Astrocyte of the hippocampus (primary cell): ENCODE measurements at places on chromosomes 12 and 14.
A peak's percentile ranks its signal among the peaks of the same experiment; 100 is the strongest.

DNA sequence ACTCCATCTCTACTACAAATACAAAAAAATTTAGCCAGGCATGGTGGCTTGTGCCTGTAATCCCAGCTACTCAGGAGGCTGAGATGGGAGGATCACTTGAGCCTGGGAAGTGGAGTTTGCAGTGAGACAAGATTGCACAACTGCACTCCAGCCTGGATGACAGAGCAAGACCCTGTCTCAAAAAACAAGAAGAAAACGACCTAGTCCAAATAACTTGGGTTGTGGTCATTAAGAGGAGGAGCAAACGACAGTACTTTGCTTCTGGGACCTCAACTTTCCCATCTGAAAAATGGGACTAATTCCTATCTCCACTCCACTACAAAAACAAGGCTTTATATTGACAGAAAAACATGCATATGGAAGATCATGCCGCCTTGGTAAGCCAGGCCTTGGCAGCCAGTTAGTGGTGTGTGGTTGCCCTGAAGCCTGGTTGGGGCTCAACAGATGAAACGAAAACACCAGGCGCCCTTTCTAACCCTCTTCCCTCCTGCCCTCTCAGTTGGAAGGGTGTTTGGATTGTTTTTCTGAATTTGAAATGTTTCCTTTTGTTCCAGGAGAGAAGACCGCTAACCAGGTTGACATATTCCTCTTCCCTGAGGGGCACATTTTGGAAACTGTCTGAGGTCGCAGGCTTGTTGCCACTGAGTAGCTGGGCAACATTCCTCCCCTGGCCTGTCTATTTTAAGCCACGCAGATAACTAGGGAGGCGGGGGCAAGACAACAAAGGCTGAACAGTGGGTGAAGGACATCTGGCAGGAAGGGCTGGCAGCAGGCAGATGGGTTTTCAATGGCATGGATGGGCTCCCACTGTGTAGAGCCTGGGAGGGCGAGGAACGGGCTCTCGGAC lies 13.7 kb upstream of the VPS37B start:
- DNase-seq, result peak; percentile 37

DNA sequence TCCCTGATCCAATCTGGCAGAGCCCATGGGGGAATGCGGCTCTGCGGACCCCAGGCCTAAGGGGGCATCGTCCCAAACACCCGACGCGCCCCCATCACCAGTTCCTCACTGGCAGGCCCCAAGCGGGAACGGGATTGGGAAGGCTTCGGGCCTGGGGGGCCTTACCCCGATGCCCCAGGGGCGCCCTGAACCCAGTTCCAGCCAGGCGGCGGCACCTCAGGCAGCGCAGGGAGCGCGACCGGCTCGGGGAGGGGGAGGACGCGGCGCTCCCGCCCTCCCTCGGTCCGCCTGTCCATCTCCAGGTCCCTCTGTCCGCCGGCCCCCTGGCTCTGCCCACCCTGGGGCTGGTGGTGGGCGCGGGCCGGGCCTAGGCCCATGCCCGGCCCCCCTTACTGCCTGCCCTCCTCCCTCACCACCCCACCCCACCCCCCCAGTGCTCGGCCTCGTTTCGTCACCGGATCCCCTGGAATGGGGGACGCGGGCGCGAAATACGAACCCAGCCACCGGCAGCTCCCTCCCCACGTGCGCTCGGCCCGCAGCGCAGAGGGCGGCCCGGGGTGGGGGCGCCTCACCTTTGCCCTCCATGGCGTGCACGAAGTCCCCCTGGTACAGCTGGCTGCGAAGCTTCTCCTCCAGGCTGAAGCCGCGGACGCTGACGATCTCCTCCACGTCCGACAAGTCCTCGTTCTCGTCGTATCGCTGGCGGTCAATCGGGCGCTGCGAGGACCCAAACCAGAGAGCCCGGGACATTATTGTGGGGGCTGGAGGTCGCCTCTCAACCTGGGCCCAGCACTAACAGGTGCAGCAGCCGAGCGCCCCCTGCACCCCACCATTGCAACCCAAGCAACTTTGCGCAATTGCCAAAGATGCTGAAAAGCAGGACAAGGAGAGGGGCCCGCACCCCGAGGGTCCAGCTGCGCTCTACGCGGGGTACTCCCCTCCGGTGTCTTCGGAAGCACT lies 2.3 kb downstream of the KDM2B start:
- peak; percentile 72 for DNase-seq

- no peak for DNase-seq
Observed at GRCh38 chr12:131063413-131063812, 109.7 kb downstream of the ADGRD1 start.

DNA sequence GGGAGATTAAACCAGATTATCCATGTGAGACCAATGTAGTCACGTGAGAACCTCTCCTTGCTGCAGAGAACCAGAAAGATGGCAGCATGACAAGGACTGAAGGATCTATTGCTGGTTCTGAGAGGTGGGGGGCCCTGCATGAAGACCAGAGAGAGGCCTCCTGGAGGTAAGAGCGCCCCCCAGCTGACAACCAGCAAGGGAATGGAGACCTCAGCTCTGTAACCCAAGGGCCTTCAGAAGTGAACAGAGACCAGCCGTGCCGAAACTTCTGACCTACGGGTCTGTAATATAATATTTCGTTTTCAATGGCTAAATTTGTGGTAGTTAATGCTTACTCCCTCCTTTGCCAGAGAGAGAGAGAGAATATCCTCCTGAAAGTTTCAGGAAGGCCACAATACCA lies 524.1 kb upstream of the TBX3 start:
- no peak for DNase-seq

- DNase-seq, result no peak
Observed at GRCh38 chr14:50967790-50968189, 23.5 kb upstream of the PYGL start.

GRCh38 chr14:32311294-32312009 lies 17.6 kb upstream of the AKAP6 start:
- no peak for DNase-seq

DNA sequence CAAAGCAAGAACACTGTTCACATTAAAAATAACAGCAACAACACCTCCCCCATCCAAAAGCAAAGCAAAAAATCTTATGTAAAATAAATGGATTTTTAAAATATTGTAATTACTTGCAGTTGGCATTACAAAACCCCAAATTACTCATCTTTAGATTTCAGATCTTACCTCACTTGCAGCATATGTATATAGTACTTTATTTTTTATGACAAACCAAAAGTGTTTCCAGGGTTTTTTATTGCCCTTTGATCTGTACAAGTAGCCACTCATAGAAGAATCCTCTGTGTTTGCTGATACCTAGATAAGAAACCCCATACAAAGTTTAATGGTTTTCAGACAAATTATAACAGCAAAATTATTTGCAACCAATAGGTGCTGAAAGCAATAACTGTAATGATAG lies 12.2 kb upstream of the NR2C1 start:
- DNase-seq, result no peak

- peak; percentile 42 for DNase-seq
Observed at GRCh38 chr12:46556819-46557524, 184.4 kb upstream of the SLC38A2 start.

- no peak for DNase-seq
Observed at GRCh38 chr12:108812324-108812723, 45.1 kb downstream of the SSH1 start.

GRCh38 chr12:96194576-96194889 lies 358 bp downstream of the ELK3 start:
- no peak for DNase-seq

GRCh38 chr12:57215668-57216013 lies 953 bp upstream of the NXPH4 start:
- peak; percentile 46 for DNase-seq

DNA sequence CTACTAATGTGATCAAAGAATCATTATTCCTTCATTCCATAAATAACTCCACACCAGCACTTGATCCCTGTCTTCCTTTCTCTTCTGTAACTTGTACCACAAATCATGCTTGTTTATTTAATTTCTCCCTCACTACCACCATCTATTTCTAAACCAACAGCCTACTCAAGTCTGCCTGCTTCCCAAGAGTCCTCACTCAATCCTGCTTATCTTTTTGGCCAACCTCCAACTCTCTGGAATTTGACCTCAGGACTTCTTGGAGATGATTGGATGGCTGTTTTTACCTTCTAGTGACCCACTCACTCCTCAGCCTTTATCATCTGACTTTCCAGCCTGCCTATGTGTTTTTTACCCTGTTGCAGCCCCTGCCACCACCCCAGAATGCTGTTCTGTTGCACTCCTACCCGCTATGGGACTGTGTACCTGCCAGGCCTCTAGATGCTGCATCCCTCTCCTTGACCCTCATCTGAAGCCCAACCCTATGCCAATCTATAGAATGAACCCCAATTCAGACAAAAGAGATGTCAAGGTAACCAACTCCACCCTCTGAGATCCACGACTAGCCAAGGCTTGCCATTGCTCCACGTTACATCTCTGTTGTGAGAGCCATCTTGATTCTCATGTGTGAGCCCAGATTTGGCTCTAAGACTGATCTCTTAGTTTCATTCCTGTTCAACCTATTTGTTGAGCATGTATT lies 150.2 kb upstream of the PLEKHG7 start:
- DNase-seq, result peak; percentile 26

- peak; percentile 88 for DNase-seq
Observed at GRCh38 chr12:4116251-4117111, 157.1 kb upstream of the CCND2 start.
